ENCODE measurements at places on chromosomes 4 and X.

- no peak for DNase-seq
- H3K4me3 ChIP-seq = no peak overlapping the region
- no peaks in the 10 kb centered on the region for H3K27me3 ChIP-seq
- no peak overlapping the region for H3K27ac ChIP-seq
- H3K36me3 ChIP-seq = no peaks in the 10 kb centered on the region
- no peaks in the 10 kb centered on the region for H3K4me1 ChIP-seq
Observed at GRCh38 chrX:21666679-21667078, 8.5 kb upstream of the KLHL34 start.

GRCh38 chrX:43703211-43703791, 47.2 kb downstream of the MAOA start:
- DNase-seq = no peak
- no peaks in the 10 kb centered on the region for H3K36me3 ChIP-seq
- no peak overlapping the region for H3K27ac ChIP-seq
- H3K4me3 ChIP-seq = no peak overlapping the region
- no peaks in the 10 kb centered on the region for H3K27me3 ChIP-seq

DNA sequence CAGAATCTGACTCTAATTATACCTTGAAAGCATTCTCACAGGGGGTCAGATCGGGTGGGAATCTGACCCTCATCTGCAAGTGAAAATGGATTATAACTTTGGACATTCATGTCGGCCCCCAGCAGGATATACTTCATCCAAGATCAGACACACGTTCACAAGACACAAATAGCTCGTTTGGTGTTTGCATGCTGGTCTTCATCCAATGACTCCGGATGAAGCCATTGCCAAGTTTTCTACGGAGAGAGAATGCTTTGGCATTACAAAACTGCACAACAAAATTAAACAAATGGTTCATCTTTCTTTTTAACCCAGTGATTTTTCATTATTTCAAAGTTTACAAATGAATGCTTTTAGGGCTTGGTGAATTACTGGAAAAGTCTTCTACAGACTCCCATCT, 105.5 kb downstream of the MID1 start:
- H3K27ac ChIP-seq = no peak overlapping the region

DNA sequence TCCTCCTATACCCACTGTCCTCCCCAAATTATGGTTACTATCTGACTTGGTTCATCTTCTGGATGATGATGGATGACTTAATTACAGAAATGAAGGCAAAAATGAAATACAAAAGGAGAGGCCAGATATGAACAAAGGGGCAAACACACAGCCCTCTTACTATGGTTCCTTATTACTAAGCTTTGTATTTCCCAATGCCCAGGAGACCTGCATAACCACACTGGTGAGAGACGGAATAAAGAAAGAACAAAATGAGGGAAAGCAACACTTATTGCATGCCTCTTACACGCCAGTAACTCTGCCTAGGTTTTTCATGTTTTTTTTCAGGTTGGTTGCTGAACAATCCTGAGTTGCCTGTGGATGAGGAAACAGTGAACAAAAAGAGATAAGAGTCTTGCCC, 120.5 kb downstream of the SLC10A7 start:
- H3K4me1 ChIP-seq = peaks cover 11% of the 10 kb centered on the region
- H3K27ac ChIP-seq = no peak overlapping the region
- H3K36me3 ChIP-seq = no peaks in the 10 kb centered on the region
- H3K27me3 ChIP-seq = no peaks in the 10 kb centered on the region
- no peak for DNase-seq
- no peak overlapping the region for H3K4me3 ChIP-seq

DNA sequence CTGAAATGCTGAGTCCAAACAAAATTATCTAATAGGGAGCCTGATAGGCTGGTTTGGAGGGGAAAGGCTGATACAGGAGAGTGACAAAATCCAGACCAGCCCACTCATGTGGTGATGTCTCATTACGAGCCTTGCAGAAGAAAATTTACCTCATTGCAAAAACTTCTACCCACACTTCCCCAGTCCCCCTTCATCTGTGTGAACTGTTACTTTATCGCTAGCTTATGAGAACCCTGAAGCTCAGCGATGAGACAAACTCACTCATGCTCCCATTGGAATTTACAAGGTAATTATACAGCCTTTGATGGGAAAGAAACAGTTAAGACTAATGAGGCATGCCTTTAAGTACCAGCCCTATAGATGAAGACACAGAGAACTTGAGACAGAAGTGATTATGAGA, 76.1 kb downstream of the ARHGAP6 start:
- H3K4me1 ChIP-seq = no peaks in the 10 kb centered on the region
- H3K36me3 ChIP-seq = no peaks in the 10 kb centered on the region
- DNase-seq = no peak
- H3K27me3 ChIP-seq = no peaks in the 10 kb centered on the region

DNA sequence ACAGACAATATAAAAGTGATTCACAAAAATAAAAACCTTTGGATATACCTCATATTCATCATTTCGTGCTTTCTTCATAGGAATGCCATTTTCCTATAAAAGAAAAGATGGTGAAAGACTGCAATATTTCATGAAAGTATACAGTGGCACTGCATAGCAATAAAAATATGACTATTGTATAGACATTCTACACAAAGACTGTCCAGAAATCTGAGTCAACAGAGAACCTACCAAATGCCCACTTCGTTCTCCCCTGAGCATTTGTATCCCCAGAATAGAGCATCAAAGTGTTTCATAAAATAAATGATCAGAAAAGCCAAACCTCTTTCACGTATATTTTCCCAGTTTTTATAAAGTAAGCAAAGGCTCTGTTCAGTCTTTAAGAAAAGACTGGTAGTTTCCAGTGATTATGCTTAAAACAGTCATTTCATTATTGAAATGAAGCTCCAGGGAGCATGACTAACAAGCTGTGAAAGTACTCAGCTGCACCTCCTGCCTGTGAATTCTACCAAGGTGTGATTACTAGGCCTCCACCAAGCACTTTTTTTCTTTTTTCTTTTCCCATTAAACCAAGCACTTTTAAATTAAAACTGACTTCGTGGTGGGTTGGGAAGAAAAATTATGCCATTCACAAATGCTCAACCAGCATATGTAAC, 20.2 kb downstream of the PPA2 start:
- H3K4me3 ChIP-seq = no peak overlapping the region
- no peak for DNase-seq
- H3K27ac ChIP-seq = no peak overlapping the region
- no peaks in the 10 kb centered on the region for H3K4me1 ChIP-seq
- peaks cover 27% of the 10 kb centered on the region for H3K36me3 ChIP-seq
- H3K27me3 ChIP-seq = no peaks in the 10 kb centered on the region

DNA sequence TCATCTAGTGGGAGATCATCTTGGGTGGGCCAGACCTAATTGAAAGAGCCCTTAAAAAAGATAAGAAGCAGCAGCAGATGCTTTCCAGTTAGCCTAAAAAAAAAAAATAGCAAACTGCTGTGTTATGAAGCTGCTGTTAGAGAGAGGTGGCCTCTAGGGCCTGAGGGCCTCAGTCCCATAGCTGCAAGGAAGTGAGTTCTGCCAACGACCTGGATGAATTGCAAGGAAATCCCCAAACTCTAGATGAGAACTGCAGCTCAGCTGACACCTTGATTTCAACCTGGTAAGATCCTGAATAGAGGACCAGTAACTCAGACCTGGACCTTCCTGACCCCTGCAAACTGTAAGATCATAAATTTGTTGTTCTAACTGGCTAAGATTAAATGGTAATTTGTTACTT, 275.2 kb downstream of the TENM3 start:
- DNase-seq = no peak
- no peak overlapping the region for H3K4me3 ChIP-seq
- peaks cover 10% of the 10 kb centered on the region for H3K4me1 ChIP-seq
- no peaks in the 10 kb centered on the region for H3K36me3 ChIP-seq
- H3K27ac ChIP-seq = no peak overlapping the region

DNA sequence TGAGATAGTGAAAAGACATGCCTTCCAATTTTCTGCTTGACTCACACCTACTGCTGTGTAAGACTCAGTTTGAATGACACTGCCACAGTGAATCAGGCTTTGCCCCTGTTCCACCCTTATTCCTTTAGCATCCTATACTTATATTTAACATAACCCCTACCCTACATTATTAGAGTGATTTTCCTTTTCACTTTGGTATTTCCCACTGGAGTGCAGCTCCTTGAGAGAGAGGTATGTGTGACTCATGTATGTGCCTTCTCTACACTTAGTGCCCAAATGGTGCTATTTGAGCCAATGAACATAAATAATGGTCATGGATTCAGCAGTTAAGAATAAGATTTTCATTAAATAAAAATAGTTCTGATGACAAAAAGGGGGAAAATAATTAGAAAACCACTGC, 69.5 kb downstream of the RRAGB start:
- H3K27me3 ChIP-seq = no peaks in the 10 kb centered on the region
- H3K27ac ChIP-seq = no peak overlapping the region
- no peak for DNase-seq
- H3K4me3 ChIP-seq = no peak overlapping the region
- no peaks in the 10 kb centered on the region for H3K36me3 ChIP-seq

DNA sequence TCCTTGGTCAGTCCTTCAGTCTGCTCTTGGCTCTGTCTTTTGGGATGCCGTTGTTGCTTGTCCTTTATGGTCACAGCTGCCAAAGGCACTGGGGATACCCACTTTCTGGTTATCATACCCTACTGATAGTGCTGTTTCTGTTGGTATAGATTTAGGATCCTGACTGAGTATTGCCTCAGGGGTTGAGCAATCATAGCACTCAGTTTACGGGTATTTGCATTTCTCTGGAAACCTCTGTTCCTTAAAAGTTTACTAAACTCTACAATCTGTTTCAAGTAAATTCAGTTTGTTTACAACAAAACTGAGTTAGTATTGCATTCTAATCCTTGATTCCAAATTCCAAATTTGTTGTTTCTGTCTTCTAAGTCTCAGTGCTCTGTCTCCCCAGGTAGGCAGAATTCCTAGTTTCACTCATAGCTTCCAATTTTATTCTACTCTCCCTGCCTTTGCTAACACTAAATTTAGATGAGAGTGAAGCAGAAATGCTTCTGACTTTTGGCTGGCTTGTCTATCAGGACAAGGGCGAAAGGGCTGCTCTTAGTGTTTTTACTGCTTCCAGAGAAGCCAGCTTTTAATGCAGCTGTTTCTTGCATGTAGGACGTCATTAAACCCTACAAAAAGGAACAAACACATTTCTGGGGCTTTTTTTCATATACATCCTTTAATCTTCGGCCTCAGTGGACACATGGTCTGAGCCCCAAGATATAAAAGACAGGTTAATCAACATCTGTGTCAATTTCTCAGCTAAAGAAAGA, 17.2 kb upstream of the TET2 start:
- peaks cover 9% of the 10 kb centered on the region for H3K27me3 ChIP-seq
- DNase-seq = no peak
- no peaks in the 10 kb centered on the region for H3K4me1 ChIP-seq
- no peak overlapping the region for H3K27ac ChIP-seq
- no peaks in the 10 kb centered on the region for H3K36me3 ChIP-seq

GRCh38 chrX:23012636-23013035, 12.9 kb downstream of the DDX53 start:
- no peak overlapping the region for H3K4me3 ChIP-seq
- no peaks in the 10 kb centered on the region for H3K27me3 ChIP-seq
- no peaks in the 10 kb centered on the region for H3K4me1 ChIP-seq
- no peaks in the 10 kb centered on the region for H3K36me3 ChIP-seq

DNA sequence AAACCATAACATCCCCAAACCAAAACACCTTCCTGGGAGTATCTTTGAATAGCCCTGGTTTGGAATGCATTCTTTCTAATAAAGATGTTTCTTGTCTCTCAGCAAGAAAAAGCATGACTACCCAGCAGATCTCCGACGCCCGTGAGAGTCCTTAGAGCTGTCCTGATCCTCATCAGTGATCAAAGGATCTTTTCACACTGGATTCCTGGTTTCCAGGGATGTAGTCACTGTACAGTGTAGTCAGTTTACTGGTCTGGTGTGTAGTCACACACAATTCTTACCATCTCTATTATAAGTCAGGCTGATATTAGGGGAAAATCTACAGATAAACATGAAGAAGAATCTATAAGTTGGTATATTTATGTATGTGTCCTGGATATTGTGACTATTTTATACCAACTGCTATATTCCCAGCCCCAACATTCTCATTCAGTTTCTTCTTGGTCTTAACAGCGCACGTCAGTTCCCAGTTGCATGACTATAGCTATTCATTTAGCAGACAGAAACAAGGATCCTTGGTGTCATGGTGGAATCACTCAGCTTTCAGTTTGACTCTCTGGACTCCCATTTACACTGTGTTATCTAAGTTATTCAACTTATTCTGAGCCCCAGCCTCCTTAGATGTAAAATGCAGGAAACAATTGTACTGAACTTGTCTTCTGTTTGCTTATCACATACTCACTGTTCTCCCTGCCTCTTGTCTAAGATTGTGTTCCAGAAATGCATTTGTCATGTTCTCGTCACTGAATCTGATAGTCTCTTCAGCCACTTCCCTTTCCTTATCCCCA, 68.3 kb downstream of the SLIT2 start:
- peak; percentile 9 for DNase-seq
- H3K27ac ChIP-seq = no peak overlapping the region

- peaks cover 13% of the 10 kb centered on the region for H3K4me1 ChIP-seq
- no peaks in the 10 kb centered on the region for H3K27me3 ChIP-seq
- peak; percentile 14 for DNase-seq
Observed at GRCh38 chrX:129842510-129843208, 1.0 kb downstream of the ZDHHC9 start.

GRCh38 chr4:54793856-54794422, 136.2 kb downstream of the KIT start:
- no peaks in the 10 kb centered on the region for H3K4me1 ChIP-seq
- no peak overlapping the region for H3K27ac ChIP-seq
- no peaks in the 10 kb centered on the region for H3K36me3 ChIP-seq
- no peak for DNase-seq
- no peaks in the 10 kb centered on the region for H3K27me3 ChIP-seq

- no peaks in the 10 kb centered on the region for H3K27me3 ChIP-seq
- no peaks in the 10 kb centered on the region for H3K36me3 ChIP-seq
- no peak overlapping the region for H3K4me3 ChIP-seq
- DNase-seq = no peak
- no peaks in the 10 kb centered on the region for H3K4me1 ChIP-seq
Observed at GRCh38 chr4:85725721-85726170, 250.8 kb downstream of the ARHGAP24 start.

DNA sequence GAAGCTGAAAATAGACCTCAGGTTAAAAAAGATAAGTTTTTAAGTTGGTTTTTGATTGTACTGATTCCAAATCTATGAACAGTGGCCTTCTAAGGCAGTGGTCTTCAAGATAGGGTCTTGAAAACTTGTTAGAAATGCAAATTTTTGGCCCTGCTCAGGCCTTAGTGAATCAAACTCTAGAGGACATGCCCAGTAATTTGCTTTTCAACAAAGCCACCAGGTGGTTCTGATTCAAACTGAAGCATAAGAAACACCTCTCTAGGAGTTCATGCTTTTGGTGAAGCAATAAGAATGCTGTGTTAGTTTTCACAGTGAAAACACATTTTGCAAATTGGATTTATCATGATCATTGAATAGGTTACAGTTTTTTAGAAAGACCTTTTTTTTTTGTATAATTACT, 1849.4 kb upstream of the AGA start:
- H3K4me1 ChIP-seq = no peaks in the 10 kb centered on the region
- no peak overlapping the region for H3K27ac ChIP-seq
- DNase-seq = no peak
- H3K27me3 ChIP-seq = no peaks in the 10 kb centered on the region

DNA sequence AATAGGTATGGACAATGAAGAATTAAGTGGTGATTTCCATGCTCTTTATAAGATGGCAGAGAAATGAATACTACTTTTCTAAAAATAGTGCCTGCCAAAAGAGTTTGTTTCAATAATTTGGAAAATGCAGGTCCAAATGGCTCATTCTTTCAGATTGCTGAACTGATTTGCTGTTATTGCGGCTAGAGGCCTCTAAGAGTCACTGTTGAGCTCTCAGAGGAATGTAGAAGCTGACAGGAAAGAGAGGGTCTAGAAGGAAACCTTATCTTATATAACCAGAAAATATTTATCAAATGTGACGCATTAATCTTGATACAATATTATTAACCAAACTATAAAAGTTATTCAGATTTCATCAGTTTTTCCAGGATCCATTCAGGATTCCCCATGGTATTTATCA, 65.7 kb upstream of the PAGE1 start:
- no peaks in the 10 kb centered on the region for H3K27me3 ChIP-seq
- H3K4me3 ChIP-seq = no peak overlapping the region
- no peaks in the 10 kb centered on the region for H3K4me1 ChIP-seq

Measured in neural progenitor cell (in vitro differentiated cells).